HuH-7.5 (cell line): ENCODE measurements at places on chromosomes 1 and 21.

GRCh38 chr1:41955461-41956159 is 36.9 kb upstream of the HIVEP3 start:
- no peak for DNase-seq

DNA sequence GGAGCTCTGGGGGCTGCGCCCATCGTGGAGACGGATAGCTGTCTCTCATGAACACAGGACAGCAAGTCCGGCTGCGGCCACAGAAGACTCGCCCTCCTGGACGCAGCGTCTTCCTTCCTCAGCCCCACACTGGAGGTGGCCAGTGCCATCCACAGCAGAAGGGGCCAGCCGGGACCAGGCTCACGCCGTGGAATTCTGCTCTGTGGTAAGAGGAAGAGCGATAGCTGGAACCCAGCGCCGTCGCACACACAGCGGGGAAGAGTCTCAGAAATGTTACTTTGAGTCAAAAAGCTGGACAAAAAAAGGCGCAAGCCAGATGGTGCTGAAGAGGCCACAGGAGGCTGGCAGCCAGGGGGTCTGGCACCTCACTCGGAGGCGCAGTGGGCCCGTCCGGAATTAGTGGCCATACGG is 113.9 kb upstream of the COL6A1 start:
- DNase-seq = no peak

GRCh38 chr1:151196292-151196800 is 2.0 kb upstream of the PIP5K1A start:
- DNase-seq = no peak

- no peak for DNase-seq
Observed at GRCh38 chr1:94928293-94928939, 1.5 kb upstream of the CNN3 start.

GRCh38 chr1:43267291-43267805 is 2.4 kb upstream of the TMEM125 start:
- DNase-seq = no peak
